Kidney glomerular epithelial cell (primary cell): ENCODE measurements at places on chromosomes 4 and X.

- DNase-seq = no peak
Observed at GRCh38 chr4:114603497-114603896, 4.9 kb downstream of the UGT8 start.

- DNase-seq = no peak
Observed at GRCh38 chr4:7461230-7461629, 26.5 kb upstream of the PSAPL1 start.

GRCh38 chr4:79673377-79673776 lies 265.3 kb upstream of the GK2 start:
- DNase-seq = no peak

- no peak for DNase-seq
Observed at GRCh38 chrX:140505421-140506337, 810 bp upstream of the SOX3 start.

- DNase-seq = no peak
Observed at GRCh38 chr4:36209941-36210649, 34.2 kb downstream of the ARAP2 start.

DNA sequence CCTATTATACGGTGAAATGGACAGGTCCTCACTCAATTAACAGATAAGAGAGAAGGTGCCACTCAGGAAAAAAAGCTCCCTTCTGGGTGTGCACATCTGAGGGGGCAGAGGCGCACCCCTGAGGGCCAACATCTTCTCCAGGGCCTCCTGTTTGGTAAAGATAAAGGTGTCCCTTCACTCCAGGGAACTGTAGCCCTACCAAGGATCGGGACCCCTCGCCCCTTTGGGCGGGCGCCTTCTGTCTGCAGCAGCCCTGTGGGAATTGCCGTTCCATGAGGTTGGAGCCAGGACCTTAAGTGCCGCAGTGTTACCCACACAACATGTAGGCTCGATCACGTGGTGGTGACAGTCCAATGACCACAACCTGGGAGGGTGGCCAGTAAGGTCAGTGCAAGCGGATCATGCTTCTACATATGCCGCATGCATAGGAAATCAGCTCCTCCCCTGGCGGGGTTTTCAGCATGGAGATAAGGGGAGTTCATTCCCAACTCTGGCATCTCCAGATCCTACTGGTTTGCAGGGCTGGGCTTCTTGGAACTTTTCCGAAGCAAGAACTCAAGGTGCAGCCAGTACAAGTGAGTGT lies 253.3 kb downstream of the EVC2 start:
- no peak for DNase-seq

GRCh38 chr4:147368948-147369347 lies 111.9 kb upstream of the EDNRA start:
- peak; percentile 14 for DNase-seq

DNA sequence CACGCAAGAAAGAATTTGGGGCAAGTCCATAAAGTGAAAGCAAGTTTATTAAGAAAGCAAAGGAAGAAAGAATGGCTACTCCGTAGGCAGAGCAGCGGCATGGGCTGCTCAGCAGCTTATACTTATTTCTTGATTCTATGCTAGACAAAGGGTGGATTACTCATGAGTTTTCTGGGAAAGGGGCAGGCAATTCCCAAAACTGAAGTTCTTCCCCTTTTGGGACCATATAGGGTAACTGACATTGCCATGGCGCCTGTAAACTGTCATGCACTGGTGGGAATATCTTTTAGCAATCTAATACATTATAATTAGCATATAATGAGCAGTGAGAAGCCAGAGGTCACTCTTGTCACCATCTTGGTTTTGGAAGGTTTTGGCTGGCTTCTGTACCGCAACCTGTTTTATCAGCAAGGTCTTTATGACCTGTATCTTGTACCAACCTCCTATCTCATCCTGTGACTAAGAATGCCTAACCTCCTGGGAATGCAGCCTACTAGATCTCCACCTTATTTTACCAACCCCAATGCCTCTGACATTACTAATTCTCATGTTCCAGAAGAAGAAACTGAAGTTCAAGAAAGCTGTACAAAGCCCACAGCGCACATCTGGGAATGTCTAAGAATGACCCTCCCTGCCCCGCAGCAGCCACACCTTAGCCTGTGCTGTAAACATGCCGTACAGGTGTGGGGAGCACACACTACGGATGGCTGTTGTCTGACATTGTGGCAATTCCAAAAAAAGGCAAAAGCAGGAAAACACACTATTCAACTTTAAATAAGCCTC lies 18.6 kb downstream of the RXFP1 start:
- no peak for DNase-seq

DNA sequence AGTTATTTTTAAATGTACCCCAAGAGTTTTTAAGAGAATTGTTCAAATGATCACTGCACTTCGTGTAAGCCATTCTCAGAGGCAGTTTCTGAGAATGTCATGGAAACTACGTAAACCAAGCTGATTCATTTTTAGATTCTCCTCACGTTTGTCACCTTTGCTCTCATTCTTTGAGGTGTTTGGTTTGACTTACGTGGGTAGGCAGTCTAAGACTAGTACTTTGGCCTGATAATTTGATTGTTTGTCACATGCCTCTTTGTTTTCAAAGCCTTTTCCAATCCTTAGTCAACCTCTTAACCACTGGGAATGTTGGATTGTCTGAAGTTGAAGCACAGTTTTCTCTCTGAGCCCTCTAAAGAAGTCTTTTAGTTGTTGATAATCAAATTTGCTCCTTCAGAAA lies 10.5 kb downstream of the SEPTIN11 start:
- DNase-seq = no peak

DNA sequence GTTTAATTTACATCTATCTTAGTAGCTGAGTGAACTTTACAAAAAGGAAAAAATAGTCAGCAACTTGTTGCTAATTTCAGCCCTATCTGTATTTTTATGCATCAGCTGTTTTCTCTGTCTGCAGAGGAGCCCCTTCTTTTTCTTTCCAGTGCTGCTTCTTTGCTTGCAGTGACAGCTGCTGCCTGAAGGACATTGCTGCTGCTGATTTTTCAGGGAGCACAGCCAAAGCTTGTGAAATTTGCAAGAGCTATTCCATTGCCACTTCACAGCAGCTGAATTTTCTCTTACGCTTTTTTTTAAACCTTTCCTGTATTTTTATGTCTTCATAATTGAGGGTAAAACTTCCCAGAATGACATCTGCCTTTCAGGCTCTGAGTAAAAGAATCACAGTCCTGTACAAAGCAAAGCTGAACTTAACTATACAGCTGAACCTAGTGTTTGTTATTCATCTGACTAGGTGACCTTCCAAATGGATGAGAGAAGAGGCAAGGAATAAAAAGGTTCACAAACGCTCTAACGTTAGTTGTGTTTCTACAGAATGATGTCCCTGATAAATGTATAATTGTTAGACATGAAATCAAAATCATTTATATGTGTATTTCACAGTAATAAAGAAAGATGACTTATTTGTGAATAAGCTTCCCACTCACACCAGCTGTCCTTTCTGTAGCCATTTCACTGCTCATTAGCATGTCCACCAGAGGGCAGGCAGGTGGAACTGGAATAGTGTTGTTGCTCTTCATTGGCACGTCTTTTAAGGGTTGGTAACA lies 541.4 kb downstream of the ADGRL3 start:
- DNase-seq = no peak

- no peak for DNase-seq
Observed at GRCh38 chr4:119284876-119285780, 36.8 kb downstream of the FABP2 start.
